ENCODE measurements at places on chromosomes 12 and 14.

DNA sequence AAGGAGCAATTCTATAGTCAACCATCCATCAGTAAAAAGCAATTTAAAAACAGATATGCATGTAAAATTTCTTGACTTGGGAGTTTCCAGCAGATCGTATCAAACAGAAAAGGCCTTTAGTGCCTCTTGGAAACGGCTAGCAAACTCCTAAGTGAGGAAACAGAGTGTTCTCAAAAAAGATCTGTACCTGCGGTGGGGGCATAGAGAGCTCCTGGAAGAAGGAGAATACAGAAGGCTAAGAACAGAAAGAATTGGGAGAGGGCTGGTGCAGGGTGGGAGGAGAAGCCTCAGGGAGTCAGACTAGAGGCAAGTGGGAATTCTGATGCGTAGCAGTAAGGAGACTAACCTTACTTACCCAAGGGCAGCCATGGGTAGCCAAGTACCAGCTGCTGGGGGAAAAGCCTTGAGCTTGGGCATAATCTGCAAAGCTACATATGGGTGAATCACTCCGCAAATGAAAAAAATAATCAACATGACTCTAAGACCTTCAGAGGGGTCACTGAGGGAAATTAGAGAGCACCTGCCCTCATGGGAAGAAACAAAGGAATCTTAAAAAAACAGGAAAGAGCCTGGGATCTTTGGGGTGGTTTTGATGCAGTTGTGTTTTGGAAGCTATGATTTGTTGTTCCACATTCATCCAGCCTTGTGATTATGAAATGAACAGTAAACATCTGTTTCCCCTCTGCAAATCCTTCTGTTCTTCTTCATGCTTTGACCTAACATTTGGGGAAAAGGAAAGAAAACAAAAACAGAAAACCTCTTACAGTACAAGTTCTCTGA, 10.4 kb downstream of the RHOJ start:
- DNase-seq = no peak

GRCh38 chr12:54388237-54389133, 4.0 kb upstream of the ZNF385A start:
- DNase-seq = no peak

DNA sequence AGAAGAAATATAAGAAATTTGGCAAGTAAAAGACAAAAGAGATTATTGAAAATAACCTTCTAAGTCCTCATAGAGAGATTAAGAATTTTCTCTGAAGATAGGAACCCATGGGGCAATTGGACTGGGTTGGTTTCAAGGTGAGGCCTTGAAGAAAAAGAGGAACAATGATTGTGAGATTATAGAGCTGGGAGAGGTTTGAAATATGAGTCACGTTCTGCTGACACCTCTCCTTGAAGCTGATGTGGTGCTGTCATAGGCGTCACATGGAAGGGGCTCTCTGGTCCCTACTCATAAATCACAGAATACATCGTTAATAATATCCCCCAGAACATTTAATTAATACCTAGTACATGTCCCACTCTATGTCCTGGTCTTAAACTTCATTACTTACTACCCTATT, 227.6 kb upstream of the PDE3A start:
- no peak for DNase-seq

DNA sequence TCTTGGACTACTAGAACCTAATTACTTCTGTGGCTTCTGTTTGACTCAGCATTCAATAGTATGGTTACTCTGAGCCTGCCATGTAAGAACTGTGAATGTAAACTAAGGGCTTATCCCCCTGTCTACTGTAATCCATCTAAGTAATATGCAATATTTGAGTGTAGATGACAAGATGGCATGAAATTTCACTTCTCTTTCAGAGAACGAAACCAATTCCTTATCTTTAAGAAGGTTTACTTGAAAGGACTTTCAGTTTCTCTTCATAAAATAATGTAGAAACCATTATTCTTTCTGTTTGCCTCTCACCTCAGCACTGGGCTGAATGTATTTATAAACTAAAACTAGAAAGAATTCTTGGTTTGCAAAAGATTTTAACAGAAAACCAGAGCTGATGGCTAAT, 60.4 kb upstream of the ARID2 start:
- no peak for DNase-seq

GRCh38 chr14:90674043-90674670, 142.1 kb downstream of the TTC7B start:
- DNase-seq = no peak

- DNase-seq = no peak
These were observed 36.7 kb upstream of the LGALS3 start for GRCh38 chr14:55092341-55092740.

GRCh38 chr12:108635201-108635996, 1.7 kb upstream of the SELPLG start:
- DNase-seq = no peak

GRCh38 chr12:100450735-100451134, 22.9 kb upstream of the NR1H4 start:
- DNase-seq = no peak

GRCh38 chr12:120361506-120362208, 7.3 kb downstream of the MSI1 start:
- no peak for DNase-seq

- DNase-seq = no peak
These were observed 16.9 kb upstream of the GXYLT1 start for GRCh38 chr12:42161529-42161928.

DNA sequence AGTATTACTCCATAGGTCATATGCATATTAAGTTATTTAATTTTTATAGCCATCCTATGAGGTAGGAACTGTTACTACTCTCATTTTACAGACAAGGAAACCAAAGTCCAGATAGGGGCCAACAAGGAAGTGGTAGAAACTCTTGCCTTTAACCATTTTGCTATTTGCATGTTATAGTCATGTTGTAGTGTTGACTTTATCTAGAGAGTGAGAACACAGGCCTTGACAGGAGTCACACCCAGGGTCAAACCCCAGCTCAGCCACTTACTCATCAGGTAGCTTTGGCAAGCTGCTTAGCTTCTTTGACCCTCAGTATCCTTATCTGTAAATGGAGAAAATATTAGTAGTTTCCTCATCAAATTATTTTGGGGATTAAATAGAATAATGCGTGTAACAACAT, 156.2 kb downstream of the CAND1 start:
- no peak for DNase-seq

- no peak for DNase-seq
These were observed 4.6 kb upstream of the CACNB3 start for GRCh38 chr12:48813465-48814261.

GRCh38 chr12:107447336-107447735, 238.3 kb upstream of the PWP1 start:
- no peak for DNase-seq

GRCh38 chr12:95633732-95634465, 82.6 kb upstream of the USP44 start:
- no peak for DNase-seq

DNA sequence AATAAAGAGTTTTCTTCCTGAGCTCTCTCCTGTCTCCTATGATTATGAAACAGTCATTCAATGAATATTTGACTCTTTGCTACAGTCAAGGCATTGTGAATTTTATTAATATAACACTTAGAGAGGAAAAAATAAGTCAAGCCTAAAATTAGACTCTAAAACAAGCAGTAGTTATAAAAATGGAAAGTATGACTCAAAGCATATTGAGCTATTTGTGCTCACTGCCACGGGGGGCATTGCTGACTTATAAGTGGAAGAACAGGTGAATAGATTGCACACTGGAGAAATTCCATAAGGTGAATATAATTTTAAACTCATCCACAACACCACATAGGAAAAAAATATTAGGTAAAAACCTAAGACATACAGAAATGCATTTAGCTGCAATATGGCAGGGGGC, 87.7 kb upstream of the CCDC196 start:
- no peak for DNase-seq
